ENCODE measurements at places on chromosomes 7 and 10.

DNA sequence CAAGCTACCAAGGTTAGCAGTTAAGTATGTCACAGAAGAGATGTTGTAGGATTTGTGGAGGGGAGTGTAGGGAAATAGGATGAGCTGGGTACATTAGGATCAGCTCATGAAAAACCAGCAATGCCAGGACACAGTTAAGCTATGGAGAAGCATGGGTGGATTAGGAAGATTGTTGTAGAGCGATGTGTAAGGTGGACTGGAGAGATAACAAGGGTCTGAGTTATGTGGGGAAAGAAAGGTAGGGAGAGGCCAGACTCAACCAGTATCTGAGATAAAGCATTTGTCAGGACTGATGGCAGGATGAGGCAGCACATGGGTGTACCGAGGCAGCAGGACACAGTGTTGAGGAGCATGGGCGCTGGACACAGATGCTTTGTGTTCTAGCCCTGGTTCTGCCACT, 85.4 kb upstream of the PRR15 start:
- no peak for DNase-seq

- DNase-seq, result no peak
Observed at GRCh38 chr7:88150033-88150432, 69.8 kb downstream of the SRI start.

GRCh38 chr10:79116368-79116767, 47.6 kb downstream of the ZMIZ1 start:
- DNase-seq, result no peak

- no peak for DNase-seq
Observed at GRCh38 chr10:63922468-63923284, 401.5 kb downstream of the REEP3 start.

- no peak for DNase-seq
Observed at GRCh38 chr7:107560898-107561516, 2.7 kb downstream of the COG5 start.
